Stimulated activated CD4-positive, alpha-beta T cell treated with anti-CD3 and anti-CD28 coated beads, Interleukin-1b, Interleukin-23, amount 100 ng/mL, for 48 hours (primary cell): ENCODE measurements at places on chromosomes 6 and 20.

- DNase-seq, result no peak
These were observed 573.6 kb downstream of the PRKN start for GRCh38 chr6:162154001-162154400.

- no peak for DNase-seq
These were observed 125.5 kb upstream of the TMEM170B start for GRCh38 chr6:11412011-11412424.

GRCh38 chr6:45681860-45682511, 304.3 kb upstream of the SUPT3H start:
- peak; percentile 63 for DNase-seq

DNA sequence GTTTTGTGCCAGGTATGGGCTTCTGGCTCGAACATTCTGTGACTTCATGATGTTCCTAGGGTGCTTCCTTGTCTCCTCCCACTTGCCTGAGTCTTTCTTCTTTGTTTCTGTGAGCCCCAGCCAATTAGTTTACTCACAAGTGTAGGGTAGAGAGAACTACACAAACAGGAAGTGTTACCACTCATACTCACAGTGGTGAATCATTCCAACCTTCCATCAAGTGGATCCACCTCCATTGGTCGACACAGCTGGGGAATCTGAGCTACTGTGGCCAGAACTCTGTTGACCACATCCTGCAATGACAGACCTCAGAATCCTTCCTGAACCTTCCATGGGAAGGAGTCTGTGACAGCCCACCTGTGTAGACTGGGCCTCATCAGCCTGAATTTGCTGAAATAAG, 76.8 kb downstream of the UNC5CL start:
- peak; percentile 34 for DNase-seq

DNA sequence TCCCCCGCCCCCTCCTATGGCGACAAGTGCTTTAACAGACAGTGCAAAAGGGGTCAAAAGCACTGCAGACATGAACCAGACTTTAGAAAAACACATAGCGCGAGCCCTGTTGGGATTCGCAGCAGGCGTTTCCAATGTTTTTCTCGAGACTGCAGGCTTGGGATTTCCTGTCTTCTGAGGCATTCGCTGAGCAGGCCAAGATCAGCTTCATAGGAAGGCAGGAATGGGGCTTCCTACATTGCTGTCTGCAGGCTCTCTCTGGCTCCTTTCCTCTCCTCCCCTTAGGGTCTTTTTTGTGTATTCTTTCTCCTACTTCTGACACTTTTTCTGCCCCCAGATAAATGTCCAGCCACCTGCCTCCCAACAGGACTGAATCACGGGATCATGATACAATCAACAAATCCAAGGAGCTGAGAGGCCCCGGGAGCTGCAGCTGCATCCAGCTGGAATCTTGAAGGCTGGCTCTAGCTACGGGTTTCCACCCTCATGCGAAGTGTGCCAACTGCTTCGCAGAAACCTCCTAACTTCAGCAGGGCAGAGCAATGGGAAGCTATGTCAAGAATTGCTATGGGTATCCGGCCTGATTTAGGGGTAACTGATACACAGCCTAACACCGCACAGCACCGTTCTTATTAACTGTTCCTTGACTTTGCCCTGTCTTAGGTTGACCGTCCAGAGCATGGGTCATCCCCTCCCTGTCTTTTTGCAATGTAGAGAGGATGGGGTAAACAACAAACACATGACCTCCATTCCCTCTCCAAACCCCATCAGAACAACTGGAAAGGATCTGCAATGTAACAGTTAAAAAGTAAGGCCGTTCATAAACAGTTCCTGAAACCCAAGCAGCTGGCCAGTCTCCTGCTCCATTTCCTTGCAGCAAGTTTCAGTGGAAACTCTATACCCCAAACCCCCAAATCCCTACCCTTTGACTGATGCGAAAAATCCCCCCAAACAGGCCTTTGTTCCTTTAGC, 31.5 kb downstream of the SNX5 start:
- no peak for DNase-seq

DNA sequence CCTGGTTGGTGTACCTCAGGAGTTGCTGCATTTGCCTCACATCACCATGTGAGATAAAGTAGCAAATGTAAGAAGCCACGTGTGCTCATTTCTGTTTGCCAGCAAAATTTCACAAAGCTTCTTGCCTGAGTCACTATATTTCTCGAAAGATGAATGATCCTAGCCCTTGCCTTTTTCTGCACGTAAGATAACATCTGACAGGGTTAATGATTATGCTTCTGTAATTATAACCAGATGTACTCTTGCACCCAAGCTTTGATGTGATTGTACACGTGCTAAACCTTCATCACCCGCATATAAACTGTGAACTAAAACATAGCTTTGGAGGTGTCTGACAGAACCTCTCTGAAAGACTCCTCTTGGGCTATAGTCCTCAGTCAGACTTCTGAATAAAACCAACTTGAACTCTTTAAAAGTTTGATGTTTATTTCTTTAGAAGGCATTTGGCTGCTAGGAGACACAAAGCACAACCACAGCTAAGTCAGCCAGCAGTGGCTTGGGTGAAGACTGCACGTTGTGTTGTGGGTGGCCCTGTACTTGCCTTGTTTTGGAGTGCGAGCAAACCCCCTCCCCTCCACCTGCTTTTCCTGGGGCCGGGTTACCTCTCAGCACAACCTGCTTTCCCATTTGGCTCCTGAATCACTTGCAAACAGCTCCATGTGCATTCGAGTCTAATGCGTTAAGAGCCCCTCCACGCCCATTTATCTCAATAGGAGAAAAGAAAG, 19.3 kb downstream of the PROKR2 start:
- no peak for DNase-seq

DNA sequence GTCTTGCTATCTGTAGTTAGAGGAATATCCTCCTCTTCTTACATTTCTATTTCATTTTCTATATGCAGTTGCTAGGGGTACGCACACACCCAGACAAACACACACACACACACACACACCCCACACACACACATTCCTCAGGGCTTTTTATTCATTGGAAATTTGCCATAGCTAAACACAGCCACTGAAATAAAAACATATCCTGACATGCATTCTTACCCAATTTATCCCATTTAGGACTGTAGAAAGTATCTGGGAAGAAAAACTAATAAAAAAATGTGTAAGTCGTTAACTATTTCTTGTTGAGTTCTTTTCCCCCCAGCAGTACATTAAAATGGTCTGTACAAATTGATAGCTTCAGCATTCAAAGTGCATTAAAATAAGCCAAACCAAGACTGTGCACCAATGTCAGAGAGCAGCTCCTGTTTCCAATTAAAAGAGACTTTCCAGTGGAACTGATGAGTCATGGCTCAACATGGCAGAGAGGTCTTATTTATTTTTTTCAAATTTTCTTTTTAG, 357.9 kb upstream of the AGPAT4 start:
- DNase-seq, result no peak
